ENCODE measurements at places on chromosomes 7 and 10.

- no peak for DNase-seq
Observed at GRCh38 chr7:117281562-117281961, 41.3 kb downstream of the WNT2 start.

GRCh38 chr10:26696786-26697162, 727 bp upstream of the PDSS1 start:
- DNase-seq, result no peak

- DNase-seq, result no peak
Observed at GRCh38 chr10:110460111-110460809, 37.4 kb upstream of the DUSP5 start.

GRCh38 chr7:116337018-116337417, 126.7 kb downstream of the TES start:
- DNase-seq, result no peak

GRCh38 chr10:96764425-96765060, 44.2 kb upstream of the PIK3AP1 start:
- DNase-seq, result no peak

DNA sequence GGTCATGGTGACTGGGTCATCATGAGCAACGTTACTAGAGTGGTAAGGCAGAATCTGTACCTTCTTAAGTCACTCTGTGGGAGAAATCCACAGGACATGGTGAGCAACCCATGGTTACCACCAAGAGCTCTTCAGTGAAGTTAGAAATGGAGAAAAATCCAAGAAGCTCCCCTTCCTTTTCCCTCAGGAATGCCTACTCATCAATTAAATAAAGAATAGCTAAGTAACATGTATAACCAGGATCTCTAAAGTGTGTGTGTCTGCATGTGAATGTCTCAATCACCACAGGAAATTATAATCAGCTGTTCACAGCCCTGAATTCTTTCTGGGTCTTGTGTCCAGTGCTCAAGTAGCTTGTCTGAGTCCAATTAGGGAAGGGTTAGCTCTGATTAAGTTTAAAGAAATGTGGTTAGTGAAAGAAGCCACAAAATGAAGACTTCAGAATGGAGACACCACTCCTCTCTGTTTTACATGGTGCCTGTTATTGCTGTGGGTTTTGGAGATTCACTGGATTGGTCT, 73.2 kb downstream of the SEM1 start:
- DNase-seq, result no peak

GRCh38 chr7:43639858-43640491, 57.1 kb downstream of the STK17A start:
- no peak for DNase-seq

DNA sequence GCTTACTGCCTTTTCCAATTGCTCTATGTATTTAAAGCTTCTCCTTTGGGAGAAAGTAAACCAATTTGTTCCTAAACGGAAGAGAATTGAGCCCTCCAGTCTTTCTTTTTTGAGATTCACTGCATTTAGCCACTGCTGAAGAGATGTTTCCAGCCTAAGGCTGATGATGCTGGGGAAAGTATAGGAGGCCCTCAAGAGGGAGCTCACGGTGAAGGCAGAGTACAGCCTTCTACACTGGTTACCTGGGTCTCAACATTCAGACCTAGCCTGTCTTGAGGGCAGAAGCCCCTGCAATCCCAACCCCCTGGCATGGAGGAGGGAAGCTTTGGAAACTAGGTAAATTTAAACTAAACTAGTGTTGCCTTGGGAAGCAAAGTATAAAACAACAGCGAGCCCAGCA, 316.7 kb upstream of the TPK1 start:
- no peak for DNase-seq

DNA sequence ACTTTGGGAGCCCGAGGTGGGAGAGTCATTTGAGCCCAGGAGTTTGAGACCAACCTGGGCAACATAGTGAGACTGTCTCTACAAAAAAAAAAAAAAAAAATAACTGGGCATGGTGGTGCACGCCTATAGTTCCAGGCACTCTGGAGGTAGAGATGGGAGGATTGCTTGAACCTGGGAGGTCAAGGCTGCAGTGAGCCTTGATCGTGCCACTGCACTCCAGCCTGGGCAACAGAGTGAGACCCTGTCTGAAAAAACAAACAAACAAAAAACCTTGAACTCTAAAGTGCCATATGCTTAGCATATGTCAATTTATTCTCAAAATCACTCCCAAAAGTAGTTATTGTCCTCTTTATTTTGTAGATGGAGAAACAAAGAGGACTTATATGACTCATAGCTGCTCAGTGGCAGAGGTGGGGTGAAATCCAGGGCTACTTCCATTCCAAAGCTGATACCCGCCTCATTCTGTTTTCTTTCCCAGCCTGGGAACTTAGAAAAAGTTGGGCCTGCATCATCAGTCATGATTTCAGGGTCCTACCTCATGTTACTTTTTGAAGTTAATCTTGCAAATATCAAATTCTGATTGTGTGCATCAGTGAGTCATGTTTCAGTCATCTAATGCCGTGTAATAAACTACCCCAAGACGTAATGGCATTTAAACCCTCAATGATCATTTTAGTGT, 13.3 kb downstream of the DHTKD1 start:
- no peak for DNase-seq

GRCh38 chr10:102517553-102517952, 13.8 kb downstream of the SUFU start:
- no peak for DNase-seq

GRCh38 chr7:115632636-115633035, 397.9 kb downstream of the TFEC start:
- DNase-seq, result no peak
